ENCODE measurements at places on chromosomes 5 and 9.

- peak; percentile 31 for DNase-seq
These were observed 180.4 kb downstream of the MLLT3 start for GRCh38 chr9:20441711-20442423.

DNA sequence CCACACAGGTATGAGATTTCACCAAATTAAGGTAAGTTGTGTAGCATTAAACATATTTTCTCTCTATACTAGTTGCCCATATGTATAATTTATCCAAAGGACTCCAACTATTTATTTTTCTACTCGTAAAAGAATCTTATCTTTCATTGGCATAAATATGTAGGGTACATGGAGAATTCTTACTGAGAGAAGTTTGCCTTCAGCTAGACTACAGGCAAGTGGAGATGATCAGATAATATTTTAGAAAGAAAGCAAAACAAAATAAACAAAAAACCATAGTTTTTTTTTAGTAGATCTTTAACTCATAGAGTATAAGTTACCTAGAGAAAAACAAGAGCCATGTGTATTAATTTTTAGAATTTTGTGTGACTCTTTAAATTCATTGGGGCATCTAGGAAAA is 743.1 kb upstream of the ARRDC3 start:
- no peak for DNase-seq

DNA sequence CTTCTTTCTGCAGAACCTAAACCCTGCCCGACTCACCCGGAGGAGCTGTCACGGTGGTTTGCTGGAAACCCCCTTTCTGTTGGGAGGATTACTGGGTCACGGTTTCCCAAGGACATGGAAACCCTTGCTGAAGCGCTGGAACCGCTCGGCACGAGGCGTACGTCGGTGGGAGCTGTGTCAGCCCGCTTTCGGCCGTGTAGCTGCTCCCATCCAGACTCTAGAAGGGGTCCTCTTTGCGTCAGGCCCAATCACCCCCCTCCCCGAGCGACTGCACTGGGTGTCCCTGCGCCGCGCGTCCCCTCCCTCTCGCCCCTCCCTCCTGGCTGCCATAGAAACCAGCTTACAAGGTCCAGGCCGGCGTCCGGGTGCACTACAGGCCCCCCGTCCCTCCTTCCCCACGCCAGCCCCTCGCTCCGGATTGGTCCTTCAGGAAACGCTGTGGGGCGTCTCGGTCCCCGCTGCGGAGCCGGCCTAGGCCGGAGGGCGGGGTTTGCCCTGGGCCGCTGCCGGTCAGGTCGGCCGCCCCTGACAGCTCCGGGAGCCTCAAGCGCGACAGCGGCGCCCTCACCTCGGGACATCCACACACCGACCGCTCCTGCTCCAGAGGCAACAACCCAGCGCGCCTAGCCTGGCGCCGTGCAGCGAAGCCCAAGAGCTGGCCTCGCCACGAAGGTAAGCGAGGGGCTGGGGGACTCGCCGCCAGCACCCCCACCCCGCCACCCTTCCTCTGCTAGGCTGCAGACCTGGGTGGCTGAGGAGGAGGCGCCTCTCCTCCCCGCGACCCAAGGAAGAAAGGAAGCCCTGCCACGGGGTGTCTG is at the start of gene NIM1K:
Gene NIM1K, plus strand, starts transcription at position 486 of the 818 bp plus-strand sequence. CDS start 53,551 bp downstream, outside the sequence.
- peak; percentile 14 for DNase-seq

DNA sequence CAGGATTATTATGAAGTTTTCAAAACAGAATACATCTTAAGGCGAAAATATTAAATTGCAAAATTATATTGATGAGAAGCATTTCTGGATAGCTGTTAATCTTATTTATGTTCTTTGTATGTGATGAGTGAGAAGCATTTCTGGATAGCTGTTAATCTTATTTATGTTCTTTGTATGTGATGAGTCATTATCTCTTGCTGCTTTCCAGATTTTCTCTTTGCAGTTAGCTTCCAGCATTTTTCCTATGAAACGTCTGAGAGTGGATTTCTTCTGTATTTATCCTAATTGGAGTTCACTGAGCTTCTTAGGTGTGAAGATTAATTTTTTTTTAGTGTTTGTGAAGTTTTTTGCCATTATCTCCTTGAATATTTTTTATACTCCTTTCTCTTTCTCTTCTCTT is 8.2 kb downstream of the TMEM232 start:
- no peak for DNase-seq

DNA sequence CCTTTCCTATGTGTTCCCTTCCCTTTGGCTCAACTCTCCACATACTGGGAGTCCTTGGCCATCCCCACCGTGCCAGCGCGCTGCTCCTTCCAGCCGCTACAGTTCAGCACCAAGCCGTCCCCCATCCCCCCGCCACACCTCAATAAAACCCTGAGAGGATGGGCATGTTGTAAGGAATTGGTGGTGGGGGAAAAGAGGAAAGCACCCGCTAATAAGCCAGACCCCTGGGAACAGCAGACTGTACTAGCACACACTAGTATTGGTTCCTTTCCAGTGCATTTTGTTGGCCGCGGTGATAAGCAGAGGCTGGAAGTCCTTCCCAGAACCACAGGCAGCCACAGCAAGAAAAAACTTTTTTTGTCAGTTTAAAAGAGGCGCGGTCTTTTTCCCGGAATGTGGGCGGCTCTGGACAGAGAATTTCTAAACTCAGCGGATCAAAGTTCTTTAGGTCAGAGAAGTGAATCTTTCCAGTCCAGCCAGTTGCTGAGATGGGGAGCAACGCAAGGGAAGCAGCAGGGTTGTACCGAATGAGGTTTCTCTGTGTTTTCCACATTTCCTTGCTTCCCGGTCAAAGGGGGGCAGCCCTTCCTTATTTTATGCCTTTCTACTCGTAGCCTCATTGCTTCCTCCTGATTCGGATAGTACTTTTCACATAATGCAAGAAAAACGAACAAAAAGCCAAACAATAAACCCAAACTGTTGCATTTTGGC is 2.1 kb downstream of the CHSY3 start:
- DNase-seq = peak; percentile 58

DNA sequence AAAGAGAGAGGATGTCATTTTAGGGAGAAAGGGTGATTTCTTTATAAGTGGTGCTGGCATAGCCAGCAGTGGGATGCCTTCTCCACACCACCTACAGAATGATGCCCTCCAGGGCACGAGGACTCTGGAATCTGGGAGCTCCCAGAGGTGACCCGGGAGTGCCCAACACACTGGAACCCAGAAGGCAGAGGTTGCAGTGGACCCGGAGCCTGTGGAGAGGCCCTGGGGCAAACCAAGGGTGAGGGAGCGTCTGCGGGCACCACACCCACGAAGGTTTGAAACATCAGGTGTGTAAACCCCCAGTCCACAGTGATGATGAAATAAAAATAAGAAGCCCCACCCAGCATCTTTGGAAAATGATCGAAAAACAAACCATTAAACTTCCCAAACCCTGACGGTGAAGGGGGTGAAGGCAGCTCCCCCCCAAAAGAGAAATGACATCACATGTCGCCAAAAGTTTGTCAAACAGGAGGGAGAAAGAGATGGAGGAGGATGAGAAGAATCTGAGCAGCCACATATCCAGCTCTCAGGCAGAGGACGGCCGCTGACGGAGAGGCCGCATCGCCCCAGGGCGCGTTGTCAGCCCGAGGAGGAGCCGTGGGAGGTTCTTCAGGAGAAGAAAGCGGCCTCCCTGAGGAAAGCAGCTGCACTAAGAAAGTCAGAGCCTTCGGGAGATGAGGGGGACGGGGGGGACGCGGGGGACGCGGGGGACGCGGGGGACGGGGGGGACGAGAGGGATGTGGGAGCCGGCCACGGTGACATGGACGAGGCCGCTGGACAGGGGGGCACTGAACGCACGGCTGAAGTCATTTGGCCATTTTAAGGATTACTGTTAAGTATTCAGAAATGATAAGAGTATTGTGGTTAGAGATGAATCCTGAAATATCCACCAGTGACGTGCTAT is 43.1 kb upstream of the NSMF start:
- DNase-seq = no peak

DNA sequence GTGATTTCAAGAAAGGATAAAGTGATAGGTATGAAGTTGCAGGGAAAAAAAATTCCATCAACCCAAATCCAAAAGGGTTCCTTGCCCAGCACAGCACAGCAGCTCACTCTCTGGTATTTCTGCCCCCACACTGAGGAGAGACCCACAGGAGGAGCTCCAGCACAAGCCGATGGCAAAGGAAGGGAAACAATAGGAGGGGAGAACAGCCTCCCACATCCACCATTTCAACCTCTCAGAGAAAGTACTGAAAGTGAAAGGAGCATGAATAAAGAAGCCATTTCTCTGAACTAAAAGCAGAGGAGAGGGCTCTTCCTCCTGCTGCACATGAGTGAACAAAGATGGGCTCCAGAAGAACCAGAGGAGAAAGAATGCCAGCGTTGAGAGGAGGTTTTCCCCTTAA is 54.9 kb upstream of the ZSWIM6 start:
- DNase-seq = peak; percentile 75

GRCh38 chr5:24135536-24135935 is 509.2 kb downstream of the CDH10 start:
- no peak for DNase-seq

GRCh38 chr9:20065796-20066700 is 277.2 kb upstream of the SLC24A2 start:
- DNase-seq = no peak

GRCh38 chr9:133488686-133489252 is 9.9 kb upstream of the SLC2A6 start:
- DNase-seq = no peak

GRCh38 chr9:79976257-79977073 is 404.7 kb downstream of the TLE4 start:
- DNase-seq = no peak

- peak; percentile 74 for DNase-seq
These were observed 491.1 kb downstream of the ENC1 start for GRCh38 chr5:74149395-74149794.

All from cardiac fibroblast (primary cell).